ENCODE measurements at places on chromosomes 4 and X.

DNA sequence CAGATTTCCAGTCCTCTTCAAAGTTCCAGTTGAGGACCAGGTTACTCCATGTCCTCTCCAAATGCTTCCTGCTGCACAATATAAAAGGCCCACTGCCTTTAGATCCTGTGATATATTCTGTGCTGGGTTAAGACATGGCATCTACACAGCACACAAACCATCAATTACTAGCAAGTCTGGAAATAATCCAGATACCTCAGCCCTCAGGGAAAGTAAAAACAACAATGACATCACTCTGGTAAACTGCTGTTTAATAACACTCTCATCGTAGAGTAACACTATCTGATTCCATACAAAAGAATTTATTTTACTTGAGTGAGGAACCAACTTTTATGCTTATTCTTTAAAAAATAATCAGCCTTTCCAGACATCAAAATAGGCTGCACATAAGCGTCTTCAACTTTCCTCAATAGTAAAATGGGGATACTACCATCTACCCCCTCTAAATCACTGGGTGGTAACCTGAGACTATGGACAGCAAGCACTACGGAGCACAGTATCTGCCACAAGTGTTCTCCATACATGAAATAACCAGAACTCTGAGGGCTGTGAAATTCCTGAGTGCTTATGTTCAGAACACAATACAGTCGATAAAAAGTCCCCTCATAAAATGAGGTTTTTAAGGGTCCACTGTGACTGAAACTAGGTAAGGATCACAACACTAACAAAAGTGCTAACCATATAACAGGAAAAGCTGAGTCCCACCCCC lies 53.4 kb downstream of the ABCG2 start:
- DNase-seq: no peak

- no peak for DNase-seq
Measured at GRCh38 chr4:133694416-133694815, 507.2 kb downstream of the PABPC4L start.

- DNase-seq: no peak
Measured at GRCh38 chr4:20217951-20218350, 33.8 kb upstream of the SLIT2 start.

DNA sequence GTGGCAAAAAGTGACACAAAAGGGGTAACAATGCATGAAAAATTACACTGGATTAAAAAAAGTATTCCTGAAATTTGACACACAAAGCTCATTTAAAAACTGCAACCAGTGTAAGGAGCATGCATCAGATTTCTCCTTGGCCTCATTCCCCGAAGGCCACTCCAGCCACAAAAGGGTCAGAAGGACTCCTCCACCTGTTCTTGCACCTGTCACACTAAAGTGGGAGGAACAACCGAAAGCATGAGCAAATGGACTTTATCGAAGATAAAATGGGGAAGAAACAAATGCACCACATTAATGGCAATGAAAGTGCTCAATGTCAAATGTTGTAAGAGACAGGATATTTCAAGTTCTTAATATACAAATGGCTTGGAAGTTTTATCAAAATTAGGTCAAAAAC lies 88.2 kb downstream of the ADGRA3 start:
- DNase-seq: no peak

DNA sequence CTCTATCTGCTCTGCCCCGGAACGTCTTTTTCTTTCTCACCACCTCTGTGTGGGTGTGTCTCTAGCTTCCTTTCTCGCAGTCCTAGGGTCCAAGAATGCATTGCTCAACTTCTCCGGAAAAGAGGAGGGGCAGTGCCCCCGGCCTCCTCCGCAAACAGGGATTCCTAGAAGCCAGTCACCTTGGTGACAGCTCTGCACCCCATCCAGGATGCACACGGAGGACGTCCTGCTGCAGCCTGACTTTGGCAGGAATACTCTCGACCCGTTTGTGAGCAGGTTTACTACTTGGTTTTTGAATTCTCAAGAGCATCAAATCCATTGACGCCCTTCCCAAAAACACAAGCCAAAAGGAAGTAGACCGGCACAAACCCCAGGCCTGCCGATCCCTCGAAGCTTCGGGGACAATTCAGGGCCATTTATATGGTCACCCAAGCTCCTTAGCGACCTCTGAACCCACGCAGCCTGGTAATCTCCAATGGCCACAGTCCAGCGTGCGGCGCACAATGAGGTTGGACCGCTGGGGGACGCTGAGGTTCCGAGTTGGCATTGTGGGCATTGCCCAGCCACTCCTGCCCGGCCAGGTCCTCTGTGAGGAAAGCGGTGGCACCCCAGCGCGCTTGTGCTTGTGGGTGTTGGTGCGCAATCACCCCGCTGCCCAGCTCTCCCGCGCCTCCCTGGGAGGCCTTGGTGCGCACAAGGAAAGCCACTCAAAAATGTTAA lies 9.8 kb downstream of the NKX3-2 start:
- DNase-seq: no peak

DNA sequence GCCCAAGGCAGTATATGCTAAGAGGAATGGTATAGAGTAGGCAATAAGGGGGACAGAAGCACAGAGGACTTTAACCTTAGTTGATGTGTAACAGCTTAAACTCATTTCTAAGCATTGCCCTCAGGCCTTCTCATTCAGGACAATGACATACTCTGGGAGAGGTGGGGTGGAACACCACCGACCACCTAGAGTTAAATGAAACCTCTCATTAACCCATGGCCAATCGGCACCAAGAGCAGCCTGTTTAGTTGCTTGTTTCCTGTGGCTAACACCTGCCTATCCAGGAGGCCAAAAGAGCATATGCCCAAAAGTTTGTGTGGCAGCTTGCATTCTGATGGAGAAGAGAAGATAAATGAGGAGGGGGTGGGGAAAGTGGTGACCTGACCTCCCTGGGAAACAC lies 88.7 kb upstream of the PLAC1 start:
- no peak for DNase-seq

- no peak for DNase-seq
Measured at GRCh38 chr4:157220371-157220881, at the start of gene GRIA2. GRIA2 (plus strand) TSS chr4:157220728; CDS start chr4:157221043, 315 bp downstream.

Data from CD4-positive, alpha-beta T cell treated with Interleukin-17A for 1 hour (primary cell).